ENCODE measurements at places on chromosomes 13 and 19.

DNA sequence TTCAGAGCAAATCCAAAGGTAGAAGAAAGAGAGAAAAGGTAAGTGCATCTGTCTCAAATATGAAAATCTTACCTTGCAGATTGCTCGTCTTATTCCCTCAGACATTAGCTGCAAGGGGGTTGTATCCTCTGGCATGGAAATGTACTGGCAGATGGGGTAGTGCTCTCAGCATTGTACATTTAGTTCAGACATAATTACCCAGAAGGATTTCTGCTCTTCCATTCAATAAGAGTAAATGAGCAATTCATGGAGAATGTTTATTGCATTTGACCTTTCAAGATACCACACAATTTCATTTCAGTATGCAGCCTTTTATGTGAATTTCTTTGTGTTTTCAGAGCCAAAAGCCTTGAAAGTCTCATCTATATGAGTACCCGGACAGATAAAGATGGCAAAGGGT, 63.8 kb downstream of the SCEL start:
- DNase-seq: no peak

DNA sequence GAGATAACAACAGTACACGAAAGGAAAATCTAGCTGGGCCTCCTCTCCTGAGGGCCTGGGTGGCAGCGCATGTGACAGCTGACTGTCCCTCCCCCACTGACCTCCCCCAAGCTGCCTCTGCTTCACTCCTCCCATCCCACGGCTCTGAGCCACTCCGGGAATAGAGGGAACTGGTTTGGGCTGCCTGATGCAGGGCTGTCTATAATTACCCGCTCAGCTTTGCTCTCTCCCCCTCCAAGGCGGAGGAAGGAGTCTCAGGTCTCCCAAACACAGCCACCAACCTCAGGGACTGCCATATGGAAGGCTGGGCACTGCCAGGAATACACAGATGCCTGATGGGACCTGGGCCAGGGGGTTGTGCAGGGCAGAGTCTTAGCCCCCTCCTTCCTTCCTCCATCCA, 7.9 kb downstream of the NAPA start:
- DNase-seq: peak; percentile 48

GRCh38 chr19:15885167-15885566, 12.7 kb downstream of the CYP4F2 start:
- no peak for DNase-seq

DNA sequence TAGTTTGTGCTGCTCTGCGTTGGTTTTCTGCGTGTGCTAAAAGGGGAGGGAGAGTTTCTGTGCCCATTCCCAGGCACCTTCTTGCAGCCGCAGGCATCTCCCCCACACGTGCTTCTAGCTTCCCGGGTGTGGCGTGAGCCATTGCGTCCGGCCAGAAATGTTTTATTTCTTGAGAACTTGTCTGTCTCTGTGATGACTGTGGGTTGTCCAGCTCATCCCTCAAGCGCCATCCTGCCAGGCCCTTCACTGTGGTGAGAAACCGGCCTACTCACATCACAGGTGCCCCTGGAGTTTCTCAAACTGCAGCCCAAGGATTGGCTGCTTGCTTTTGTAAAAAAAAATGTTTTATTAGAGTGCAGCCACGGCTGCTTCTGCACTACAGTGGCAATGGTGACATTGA, 24.2 kb downstream of the EPN1 start:
- DNase-seq: no peak

DNA sequence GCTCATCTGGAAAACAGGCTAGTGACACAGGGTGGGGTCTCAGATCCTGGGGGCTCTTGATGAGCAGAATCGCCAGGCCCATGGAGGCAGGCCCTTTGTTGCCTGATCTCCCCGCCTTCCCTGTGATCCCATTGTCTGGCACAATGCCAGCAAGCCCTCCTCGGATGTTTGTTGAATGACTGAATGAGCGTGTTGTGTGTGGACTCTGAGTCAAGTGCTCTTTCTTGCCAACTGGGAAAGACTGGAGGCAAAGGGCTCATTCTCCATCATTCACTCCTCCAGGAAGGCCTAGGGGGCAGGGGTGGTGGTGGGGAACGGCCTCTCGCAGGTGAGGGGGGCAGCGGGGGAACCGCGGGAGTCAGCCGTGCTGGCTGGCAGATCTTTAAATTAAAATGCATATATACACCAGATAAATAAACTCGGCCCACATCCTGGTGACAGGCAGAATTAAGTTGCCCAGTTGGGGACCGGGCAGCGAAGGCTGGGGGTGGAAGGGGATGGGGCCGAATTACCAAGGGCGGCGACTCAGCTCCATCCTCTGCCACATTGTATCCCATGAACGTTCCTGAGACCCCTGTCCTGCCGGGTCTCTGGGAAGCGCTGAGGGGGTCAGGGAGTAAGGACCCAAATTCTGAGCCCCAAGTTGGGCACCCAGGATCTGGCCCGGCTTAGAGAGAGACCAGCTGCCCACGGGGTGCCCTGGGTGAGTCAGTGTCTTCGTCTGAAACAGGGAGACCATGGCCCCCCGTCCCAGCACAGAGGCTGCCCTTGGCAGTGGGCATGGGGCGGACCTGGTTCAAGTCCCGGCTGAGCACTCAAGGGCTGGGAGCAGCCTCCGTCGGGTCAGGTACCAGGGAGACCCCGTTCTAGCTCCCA, 24.5 kb downstream of the EFNA2 start:
- no peak for DNase-seq

DNA sequence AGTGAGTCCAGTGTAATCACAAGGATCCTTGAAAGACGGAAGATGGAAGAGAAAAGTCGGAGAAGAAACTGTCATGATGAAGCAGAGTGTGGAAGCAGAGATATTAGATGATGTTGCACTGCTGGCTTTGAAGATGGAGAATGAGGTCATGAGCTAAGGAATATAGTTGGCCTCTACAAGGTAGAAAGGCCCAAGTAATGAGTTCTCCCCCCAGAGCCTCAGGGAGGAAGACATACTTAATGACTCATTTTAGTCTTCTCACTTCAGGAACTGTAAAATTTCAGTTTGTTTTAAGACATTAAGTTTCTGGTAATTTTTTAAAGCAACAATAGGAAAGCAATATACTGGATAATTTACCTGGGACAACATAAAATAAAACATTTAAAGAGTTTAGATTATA, 1331.5 kb upstream of the PCDH20 start:
- DNase-seq: no peak

GRCh38 chr19:35619290-35619923, 6.9 kb downstream of the HAUS5 start:
- DNase-seq: no peak

GRCh38 chr13:77698201-77699058, 943 bp downstream of the SLAIN1 start:
- peak; percentile 25 for DNase-seq

DNA sequence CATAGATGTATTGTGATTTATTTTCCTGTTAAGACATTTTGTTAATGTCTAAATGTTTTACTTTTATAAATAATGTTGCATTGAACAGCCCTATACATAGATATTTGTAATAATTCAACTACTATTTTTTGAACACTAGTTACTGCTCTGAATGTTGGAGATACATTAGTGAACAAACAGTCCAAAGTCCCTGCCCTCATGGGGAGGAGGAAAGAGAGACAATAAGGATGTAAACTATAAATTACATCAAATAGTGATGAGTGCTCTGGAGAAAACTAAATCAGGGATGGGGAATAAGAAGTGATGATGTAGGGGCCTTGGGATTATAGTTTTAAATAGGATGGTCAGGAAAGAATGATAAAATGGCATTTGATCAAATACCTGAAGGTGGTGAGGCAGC, 12.3 kb upstream of the INTS6 start:
- no peak for DNase-seq

DNA sequence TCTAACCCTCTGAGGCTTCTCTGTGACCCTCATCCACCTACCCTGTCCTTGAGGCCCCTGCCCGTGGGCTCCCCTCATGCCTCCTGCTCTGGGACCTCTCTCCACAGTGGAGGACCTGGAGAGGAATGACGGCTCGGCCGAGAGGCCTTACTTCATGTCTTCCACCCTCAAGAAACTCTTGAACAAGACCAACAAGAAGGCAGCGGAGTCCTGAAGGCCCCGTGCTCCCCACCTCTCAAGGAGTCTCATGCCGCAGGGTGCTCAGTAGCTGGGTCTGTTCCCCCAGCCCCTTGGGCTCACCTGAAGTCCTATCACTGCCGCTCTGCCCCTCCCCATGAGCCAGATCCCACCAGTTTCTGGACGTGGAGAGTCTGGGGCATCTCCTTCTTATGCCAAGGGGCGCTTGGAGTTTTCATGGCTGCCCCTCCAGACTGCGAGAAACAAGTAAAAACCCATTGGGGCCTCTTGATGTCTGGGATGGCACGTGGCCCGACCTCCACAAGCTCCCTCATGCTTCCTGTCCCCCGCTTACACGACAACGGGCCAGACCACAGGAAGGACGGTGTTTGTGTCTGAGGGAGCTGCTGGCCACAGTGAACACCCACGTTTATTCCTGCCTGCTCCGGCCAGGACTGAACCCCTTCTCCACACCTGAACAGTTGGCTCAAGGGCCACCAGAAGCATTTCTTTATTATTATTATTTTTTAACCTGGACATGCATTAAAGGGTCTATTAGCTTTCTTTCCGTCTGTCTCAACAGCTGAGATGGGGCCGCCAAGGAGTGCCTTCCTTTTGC, 10.8 kb upstream of the ILF3 start:
- no peak for DNase-seq

DNA sequence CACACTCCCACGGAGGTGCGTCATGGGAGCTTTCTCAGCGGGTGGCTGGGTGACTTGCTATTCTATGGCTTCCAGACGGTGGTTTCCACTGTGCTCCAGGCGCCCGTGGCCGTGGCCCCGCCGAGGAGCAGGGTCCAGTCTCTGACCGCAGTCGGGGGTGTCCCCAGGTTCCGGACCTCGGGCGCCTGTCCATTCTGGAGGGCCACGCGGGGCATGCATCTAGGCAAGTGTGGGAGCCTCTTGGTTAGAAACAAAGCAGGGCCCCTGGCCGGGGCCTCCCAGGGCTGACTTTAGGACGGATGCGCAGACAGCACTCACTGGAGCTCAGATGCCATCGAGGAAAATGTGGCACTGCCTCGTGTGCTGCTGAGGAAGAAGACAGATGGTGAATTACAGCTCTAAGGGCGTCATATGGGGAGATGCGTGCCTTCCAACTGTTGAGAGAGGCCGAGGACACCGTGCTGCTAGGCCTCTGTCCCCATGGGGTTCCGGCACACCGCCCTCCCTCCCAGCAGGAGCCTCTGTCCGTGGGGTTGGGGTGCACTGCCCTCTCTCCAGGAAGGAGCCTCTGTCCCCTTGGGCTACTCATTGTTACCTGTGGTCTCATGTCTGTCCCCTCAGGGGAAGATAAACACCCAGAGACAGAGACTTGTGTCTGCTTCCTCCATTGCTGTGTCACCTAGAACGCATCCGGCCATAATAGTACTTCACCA, 38.1 kb downstream of the TMEM255B start:
- DNase-seq: no peak

- DNase-seq: no peak
Observed at GRCh38 chr13:50708461-50708860, 135.0 kb downstream of the DLEU7 start.

- DNase-seq: no peak
Observed at GRCh38 chr19:570937-571565, 1.3 kb upstream of the BSG start.

- DNase-seq: no peak
Observed at GRCh38 chr19:56099638-56100539, 21.2 kb downstream of the ZNF787 start.

- peak; percentile 97 for DNase-seq
Observed at GRCh38 chr13:113837560-113838355, 26.1 kb downstream of the GAS6 start.

- DNase-seq: no peak
Observed at GRCh38 chr13:112832811-112833210, 136.2 kb upstream of the MCF2L start.

GRCh38 chr19:35281303-35281702, 1.0 kb upstream of the HAMP start:
- DNase-seq: no peak

GRCh38 chr13:112957295-112957677, 11.7 kb upstream of the MCF2L start:
- no peak for DNase-seq

All from left cardiac atrium (tissue), 4 donors.